ENCODE measurements at places on chromosomes 12 and 14.

- DNase-seq, result no peak
These were observed 49.2 kb downstream of the SSH1 start for GRCh38 chr12:108807996-108808769.

GRCh38 chr12:9651265-9651729 is 18.2 kb upstream of the CLEC2D start:
- DNase-seq, result no peak

- DNase-seq, result no peak
These were observed 21.1 kb downstream of the PLXNC1 start for GRCh38 chr12:94169495-94169894.

DNA sequence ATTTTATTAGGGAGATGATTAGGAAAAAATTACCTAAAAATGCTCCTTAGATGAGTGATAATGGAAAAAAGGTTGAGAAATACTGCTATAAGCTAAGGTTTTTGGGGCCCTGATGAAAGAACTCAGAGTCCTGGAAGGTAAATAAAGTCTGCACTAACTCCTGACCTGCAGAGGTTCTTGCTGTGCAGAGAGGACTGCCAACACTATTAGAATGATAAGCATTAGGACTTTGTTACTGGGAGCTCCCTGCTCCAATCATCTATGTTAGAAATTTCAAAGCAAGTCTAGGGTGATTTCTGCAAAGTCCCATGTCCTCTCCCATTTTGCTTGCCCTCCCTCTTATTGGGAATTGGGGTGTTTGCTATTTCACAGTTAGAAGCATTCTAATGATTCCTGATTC is 112.2 kb downstream of the SMOC1 start:
- no peak for DNase-seq

GRCh38 chr12:103310546-103311270 is 185.1 kb downstream of the C12orf42 start:
- DNase-seq, result no peak

- DNase-seq, result peak; percentile 7
These were observed 95.7 kb downstream of the PDE3A start for GRCh38 chr12:20463913-20464524.

GRCh38 chr12:70576341-70577282 is 60.6 kb downstream of the PTPRB start:
- peak; percentile 81 for DNase-seq

- DNase-seq, result peak; percentile 48
These were observed 329.6 kb downstream of the TMTC2 start for GRCh38 chr12:83016218-83016835.

- DNase-seq, result no peak
These were observed 79.2 kb downstream of the DAD1 start for GRCh38 chr14:22509751-22510300.

DNA sequence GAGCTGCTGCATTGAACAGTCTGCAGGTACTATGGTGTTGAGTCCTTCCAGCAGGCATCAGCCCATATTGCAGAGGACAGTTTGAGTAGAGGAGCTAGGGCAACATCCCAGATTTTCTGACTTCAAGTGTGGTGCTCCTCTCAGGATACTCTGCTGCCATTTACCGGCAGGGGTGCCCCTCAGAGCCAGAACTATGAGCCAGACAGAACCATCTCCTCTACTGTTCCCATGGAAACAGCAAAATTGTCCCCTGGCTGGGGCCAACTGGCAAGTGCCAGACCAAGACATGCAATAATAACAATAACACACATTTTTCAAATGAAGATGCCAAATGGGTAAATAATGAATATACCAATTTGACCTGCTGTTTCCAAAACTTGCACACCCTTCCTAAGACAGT is 102.9 kb downstream of the ADCK1 start:
- DNase-seq, result no peak

- DNase-seq, result no peak
These were observed 20.0 kb downstream of the PYGL start for GRCh38 chr14:50924236-50924635.

DNA sequence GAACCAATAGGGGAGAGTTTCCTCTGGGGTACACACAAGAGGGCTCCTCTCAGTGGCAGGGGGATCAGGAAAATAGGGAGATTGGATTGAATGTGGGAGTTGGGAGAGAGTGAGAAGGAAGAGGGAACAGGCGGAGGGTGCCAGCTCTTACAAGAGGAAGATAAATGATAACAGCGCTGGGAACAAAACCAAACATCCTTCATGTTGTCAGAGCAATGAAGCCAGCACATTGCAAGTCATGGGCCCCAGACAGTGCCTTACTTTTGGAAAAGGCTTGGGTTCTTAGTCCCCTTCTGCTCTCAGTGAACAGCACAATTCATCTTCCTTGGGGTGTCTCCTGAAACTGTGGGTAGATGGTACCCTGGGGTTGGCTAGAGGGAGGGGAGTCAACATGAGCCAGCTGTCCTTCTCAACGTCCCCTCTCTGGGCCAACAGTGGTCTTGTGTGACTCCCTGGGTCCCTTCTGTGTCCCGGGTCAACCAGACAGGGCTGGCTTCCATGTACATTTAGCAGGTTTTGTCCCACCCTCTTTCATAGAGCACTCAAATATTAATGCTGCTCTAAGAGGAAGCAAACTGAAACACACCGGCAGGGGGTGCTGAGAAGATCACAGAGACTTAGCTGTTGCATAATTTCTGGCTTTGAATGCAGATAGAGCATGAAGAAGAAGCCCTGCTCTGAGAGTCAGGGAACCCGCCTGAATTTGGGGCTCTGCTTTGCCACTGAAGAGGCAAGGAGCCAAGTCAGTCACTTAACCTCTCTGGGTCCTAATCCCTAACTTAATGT is 138.5 kb downstream of the ESRRB start:
- peak; percentile 24 for DNase-seq

GRCh38 chr12:51202718-51203117 is 15.1 kb downstream of the POU6F1 start:
- DNase-seq, result no peak

DNA sequence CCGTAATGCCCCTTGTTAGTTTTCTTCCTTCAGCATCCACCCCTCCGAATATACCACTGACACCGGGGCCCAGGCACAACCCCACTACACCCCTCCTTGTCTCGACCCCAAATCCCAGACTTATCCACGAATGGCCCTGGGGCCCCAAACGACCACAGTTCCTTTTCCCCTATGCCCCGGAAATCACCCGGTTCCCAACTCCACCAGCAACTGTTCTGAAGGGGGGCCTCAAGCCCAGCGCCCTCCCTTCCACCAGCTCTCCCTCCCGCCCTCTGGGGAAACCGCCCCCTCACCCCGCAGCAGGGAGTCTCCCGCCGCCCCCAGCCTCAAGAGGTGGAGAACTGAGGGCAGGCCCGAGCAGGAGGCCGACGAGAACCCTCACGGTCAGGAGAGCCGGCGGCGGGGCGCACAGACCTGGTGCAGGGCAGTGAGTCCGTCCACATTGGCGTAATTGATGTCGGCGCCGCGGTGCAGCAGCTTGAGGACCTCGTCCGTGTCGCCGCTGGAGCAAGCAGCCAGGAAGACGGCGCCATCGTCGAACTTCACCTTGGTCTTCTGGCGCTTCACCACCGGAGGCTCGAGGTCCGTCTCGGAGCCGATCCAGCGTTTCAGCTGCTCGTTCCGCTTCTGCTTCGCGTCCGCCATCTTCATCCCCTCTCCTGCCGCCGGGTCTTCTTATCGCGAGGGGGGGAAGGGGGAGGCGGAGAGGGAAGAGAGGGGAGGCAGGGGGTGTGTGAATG is 446 bp downstream of the PPP1R12A start:
- DNase-seq, result no peak

DNA sequence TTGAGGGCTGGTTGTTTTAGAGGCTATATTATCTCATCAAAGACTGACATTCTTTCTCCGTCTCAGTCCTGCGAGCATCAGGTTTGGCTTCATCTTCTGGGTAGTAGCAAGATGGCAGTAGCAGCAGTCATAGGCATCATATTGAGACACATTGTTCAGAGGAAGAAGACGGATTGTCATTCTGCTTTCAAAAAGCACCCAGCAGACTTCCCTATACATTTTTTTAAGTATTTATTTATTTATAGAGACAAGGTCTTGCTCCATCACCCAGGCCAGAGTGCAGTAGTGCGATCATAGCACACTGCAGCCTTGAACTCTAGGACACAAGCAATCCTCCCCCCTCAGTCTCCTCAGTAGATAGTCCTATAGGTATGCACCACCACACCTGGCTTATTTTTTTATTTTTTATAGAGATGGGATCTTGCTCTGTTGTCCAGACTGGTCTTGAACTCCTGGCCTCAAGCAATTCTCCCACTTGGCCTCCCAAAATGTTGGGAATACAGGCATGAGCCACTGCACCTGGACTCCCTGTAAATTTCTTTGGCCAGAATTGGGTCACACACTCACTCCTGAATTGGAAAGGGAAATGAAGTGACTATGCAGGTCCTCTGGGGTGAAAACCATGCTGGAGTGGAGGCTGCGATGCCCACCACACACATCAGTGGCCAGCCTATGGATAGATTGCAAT is 125.4 kb downstream of the SLC38A6 start:
- DNase-seq, result no peak

DNA sequence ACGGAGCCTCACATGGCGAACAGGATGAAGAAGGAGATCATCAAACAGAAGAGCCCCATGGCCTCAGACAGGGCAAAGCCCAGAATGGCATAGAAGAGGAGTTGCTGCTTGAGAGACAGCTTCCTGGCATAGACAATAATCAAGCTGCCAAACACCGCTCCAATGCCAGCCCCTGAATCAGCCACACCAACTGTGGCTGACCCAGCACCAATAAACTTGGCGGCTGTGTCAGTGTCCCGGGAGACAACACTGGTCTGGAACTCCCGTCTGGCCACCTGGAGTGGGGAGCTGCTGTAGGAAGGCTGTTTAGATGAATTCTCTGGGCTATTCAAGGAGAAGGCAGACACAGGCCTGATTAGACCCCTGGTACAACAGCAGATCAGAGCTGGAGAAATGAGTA is 100.1 kb downstream of the HEATR5A start:
- no peak for DNase-seq

DNA sequence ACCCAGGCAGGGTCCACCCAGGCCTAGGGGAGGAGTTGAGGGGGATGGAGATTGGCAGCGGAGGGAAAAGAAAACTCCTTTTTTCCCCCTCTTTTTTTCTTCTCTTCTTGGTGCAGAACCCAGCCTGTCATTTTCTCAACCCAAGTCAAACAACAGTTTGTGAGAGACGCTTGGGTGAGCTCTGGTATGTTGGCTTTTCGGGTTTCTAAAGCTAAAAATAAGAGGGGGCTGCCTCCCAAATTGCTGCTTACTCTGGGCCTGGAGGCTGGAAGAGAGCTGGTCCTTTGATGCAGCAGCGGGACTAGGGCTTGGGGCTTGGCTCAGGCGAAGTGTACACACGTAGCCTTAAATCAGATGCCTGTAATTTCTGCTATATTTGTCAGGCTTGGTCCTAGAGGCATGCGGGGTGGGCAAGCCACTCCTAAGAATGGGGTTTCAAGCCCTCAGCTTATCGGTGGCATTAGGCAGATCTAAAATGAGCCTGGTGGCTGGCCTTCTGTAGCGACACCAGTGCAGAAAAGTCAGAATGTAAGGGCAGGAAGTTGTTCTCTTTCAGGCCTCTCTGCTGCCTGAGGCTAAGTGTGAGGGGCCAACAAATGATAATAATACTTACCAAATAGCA is 816 bp upstream of the SLC8A3 start:
- no peak for DNase-seq

- DNase-seq, result no peak
These were observed 26.2 kb upstream of the TUNAR start for GRCh38 chr14:95850429-95850828.

All from NCI-H460 (cell line).